ENCODE measurements at places on chromosomes 1 and 21.

- no peak for DNase-seq
These were observed 430.8 kb downstream of the PLPP3 start for GRCh38 chr1:56148326-56149193.

DNA sequence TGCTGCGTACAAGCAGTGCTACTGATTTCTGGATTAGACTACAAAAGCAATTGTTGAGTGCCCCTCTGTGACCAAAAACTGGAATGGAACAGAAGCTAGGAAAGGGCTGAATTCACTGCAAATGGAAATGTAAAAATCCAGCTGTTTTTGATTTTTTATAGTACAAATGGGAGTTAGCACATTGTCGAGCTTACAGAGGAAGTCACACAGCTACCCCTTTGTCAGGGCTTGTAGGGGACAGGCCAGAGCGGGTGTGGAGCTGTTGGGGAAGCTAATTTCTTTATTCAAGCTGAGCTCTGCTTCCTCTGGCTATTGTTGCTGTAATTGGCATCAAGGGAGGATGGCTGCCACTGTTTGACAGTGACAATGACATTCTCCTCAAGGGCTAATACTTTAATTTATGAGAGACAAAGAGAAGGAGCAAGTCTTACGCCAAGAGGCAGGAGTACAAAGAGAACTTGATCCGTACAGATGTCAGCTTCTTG, 96.1 kb downstream of the SLC35F3 start:
- no peak for DNase-seq

DNA sequence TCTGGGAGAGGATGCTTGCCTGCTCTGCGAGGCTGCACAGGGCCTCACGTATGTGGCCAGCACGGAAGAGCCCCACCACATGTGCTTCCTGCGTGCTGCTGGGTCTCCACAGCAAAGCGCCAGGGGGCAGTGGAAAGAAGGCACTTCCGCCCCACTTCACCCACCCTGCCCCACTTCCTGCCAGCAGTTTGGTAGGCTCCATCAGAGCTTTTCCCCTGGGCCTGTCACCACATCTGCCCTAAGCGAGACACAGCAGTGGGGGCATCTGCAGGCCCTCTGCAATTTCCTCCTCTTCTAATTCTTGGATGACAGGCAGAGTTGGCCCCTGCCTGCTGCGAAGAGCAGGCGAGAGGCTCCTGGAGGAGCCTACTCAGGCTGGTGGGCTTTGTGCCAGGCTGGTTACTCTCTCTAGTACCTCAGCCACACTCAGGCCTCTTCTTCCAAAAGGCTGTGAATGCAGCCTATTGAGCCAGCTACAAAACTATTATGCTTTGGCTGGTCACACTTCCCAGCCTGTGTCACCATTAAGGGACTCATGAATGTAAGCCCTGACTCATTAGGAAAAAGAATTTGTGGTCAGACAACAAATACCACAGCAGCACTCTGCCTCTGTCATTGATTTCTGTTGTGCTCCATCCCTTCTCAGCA, 25.0 kb downstream of the CD244 start:
- DNase-seq, result no peak

- DNase-seq, result no peak
These were observed 382.8 kb downstream of the AMY1C start for GRCh38 chr1:104132382-104132973.

DNA sequence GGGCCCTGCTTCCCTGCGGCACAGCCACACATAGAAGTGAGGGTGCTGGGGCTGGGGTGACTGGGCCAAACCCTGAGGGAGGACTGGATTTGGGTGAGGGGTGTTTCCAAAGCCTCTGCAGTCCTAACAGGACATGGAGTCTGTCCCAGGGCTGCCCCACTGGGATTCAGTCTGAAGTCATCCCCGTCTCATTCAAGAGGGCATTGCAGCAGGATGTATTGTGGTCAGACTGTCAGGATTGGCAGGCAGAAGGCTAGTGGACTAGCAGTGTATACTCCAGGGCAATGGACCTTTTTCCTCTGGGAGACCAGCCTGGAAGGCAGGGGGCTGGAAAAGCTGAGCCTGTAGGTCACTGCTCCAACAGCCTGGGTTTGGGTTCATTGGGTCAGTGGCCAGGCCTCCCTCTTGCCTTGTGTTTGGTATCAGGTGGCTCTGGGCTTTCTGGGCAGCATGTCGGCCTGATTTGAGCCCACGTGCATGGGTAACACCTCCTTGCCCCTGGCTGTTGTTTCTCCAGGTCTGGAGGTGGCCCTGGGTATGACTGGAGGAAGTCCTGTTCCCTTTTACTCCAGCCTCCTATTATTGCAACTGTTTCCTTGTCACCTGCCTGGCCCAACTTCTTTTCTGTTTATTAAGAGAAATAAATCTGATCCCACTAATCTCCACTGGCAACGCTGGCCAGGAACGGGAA, 41.0 kb upstream of the SYNC start:
- DNase-seq, result no peak

DNA sequence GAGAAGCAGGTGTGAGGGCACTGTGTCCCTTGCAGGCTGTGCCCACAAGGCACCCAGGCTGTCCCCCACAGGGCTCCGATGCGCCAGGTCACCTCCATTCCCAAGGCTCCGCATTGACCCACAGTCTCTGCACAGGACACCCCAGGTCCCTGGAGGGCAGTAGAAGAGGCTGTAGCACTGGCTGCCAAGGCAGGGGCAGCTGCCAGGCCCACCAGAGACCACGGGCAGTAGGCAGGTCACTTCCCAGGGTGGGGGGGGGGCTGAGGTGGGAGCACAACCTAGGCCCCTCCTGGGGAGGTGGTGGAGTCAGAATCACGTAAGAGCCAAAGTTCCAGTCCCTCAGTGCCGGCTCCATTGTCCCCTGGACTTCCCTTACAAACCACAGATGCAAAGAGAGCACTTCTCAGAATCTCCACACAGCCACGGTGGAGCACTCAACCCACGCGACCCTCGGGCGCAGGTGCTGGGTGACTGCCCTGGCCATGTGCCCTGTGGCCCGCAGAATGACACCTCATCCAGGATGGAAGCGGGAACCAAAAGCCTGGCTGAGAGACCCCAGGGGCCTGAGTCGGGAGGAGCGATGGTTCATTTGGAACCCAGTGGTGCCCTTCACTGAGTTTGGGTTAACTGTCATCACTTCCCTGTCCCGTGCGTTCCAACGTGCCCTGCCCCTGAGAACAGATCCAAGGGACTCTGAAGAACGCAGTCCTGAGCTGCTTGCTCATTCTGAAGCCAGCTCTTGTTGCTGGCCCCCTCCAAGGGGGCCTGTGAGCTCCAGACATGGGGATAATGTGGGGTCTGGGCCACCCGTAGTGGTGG, 69.7 kb upstream of the PDE9A start:
- DNase-seq, result no peak

DNA sequence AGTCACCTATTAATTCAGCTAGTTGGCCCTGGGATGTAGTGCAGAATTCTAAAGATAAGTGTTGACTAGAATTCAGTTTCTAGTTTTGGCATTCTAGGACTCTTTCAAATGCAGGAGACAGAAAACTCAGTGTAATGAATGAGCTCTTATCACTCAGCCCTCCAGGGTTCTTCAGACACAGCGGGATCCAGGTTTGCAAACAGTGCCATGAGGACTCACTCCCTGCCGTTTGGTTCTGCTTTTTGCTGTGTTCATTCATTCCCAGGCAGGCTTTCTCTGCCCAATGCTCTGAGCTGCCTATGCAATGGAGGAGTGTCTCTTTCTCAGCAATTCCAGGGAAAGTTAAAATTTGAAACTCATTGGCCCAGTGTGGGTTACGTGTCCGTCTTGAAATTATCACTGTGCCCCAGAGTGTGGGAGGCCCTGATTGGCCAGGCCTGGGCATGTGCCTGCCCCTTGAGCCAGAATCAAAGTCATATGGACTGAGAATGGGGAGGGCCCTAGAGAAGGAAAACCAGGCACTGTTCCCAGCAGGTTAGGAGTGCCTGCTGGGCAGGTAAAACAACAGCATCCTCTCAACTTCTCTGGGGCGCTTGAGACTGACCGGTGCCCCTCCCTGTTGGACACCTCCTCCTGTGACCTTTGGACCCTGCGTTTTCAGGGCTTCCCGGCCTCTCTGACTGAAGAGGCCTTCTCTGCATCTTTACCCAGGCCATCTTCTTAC, 43.4 kb downstream of the TMEM51 start:
- no peak for DNase-seq

GRCh38 chr1:214552174-214552608, 789 bp upstream of the PTPN14 start:
- DNase-seq, result peak; percentile 65

GRCh38 chr21:26715878-26716506, 129.2 kb downstream of the ADAMTS1 start:
- DNase-seq, result no peak

GRCh38 chr1:229204921-229205777, 65.8 kb upstream of the RAB4A start:
- peak; percentile 71 for DNase-seq

DNA sequence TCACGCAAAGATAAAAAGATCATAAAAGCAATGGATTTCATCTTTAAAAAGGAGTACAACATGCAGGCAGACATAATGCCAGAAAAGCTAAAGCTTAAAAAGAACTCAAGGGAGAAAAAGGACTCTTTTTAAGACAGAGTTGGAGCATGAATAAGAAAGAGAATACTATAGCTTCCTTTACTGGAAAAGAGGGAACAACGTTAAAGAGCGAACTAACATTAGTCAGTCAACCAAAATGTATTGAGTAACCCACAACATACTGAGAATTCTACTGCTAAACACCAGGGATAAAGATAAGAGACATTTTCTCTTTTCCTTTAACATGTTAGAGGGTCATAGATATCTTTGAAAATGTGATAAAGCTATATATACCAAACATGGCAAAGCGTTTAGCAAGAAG, 182.0 kb downstream of the DUSP10 start:
- DNase-seq, result no peak

- no peak for DNase-seq
These were observed 32.1 kb downstream of the PCSK9 start for GRCh38 chr1:55071477-55071876.

- no peak for DNase-seq
These were observed 8.4 kb downstream of the ATP1A4 start for GRCh38 chr1:160159846-160160245.

DNA sequence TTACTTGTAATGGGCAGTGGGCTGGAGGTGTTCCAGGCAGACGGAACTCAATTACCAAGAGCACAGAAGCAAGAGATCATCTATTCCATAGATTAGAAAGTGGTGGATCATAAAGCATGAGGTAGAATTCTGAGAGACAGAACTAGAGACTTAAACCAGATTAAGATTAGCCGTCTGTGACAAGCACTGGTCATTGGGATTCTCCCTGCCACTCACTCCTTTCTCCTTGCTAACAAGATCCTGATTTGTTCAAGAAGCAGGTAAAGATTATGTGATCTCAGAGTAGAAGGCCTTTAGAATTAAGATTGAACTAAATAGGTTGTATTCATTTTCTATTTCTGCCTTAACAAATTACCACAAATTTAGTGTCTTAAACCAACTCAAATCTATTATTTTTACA, 1.5 kb upstream of the HSPA13 start:
- DNase-seq, result no peak

DNA sequence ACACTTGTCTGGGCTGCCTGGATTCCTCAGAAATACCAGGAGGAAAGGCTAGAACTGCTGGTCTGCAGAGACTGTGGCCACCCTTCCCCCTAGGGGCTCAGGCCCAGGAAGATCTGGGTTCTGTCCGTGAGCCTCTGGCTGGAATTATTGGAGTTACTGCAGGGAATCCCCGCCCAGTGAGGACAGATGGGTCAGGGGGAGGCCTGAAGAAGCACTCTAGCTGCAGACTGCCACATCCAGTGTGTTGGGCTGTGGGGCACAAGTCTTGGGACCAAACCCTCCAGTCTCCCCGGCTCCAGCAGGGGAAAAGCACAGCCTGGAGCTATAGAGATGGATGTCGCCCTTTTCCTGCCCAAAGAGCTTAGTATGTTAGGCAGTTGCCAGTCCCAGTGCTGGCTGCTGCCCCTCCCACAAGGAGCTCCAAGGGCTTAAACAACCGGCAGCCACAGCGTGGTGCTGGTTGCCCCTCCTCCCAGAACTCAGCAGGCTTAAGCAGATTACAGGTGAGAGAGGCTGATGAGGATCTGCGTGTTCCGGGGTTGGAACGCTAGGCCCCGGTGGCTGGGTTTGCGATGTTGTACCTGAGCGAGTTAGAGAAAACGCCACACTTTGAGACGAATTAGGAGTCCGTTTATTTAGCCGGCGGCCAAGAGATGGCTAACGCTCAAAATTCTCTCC, 255.5 kb upstream of the LRRC7 start:
- no peak for DNase-seq

DNA sequence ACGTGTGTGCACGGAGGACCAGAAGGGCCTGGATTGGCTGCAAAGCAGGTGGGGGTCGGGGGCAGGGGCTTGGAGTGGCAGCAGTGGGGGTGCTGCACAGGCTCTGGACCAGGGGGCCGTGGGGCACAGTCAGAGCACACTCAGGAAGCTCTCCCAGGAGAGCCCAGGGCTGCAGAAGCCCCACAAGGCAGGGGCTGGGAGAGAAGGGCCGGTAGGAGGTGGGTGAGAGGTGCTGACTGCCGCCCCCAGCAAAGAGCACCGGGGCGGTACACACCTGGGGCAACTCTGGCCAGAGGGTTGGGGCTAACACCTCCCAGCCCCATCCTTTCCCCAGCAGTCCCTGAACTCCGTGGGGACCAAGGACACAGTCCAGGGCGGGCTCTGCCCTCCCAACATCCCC, 13.9 kb downstream of the CHD5 start:
- no peak for DNase-seq

- no peak for DNase-seq
These were observed 66.3 kb upstream of the COG2 start for GRCh38 chr1:230575886-230576500.
